Prostate gland (tissue), 2 donors: ENCODE measurements at places on chromosomes 13 and 19. TPM values are rescaled to one million over a fixed set of nuclear protein-coding genes. Genes with fewer than 3 reads are reported as not detected.

The URAD gene
- not detected for total RNA-seq

The IZUMO1 gene
- total RNA-seq, result not detected

The ZNF844 gene
- total RNA-seq, result 13.4 TPM

DNA sequence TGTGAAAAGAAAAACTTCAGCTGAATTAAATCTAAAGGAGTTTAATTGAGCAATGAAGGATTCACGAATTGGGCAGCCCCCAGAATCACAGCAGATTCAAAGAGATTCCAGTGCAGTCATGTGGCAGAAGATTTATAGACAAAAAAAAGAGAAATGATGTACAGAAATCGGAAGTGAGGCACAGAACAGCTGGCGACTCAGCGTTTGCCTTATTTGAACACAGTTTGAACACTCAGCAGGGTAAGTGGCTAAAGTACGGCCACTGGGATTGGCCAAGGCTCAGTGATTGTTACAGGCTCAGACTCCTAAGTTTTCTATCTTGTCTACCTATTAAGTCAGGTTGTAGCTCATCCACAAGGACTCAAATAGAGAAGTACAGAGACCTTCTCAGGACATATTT is 11.6 kb upstream of the CFAP97D2 start:
- DNase-seq, result no peak

- no peak for DNase-seq
These were observed 131.1 kb upstream of the HTR2A start for GRCh38 chr13:47027780-47028437.

GRCh38 chr19:38877781-38878574 is at the start of gene RINL:
TSS of gene RINL (minus strand) at chr19:38878275. CDS start at chr19:38876742, 1,533 bp downstream.
- no peak for DNase-seq
